ENCODE measurements at places on chromosomes 5 and 9. TPM values are rescaled to one million over a fixed set of nuclear protein-coding genes. Genes with fewer than 3 reads are reported as not detected.

- DNase-seq, result no peak
- H3K27me3 ChIP-seq, result peaks cover 9% of the 10 kb centered on the region
- H3K4me3 ChIP-seq, result no peak overlapping the region
- H3K4me1 ChIP-seq, result no peaks in the 10 kb centered on the region
- H3K27ac ChIP-seq, result no peak overlapping the region
Measured at GRCh38 chr9:116144038-116144437, 9.6 kb upstream of the PAPPA start.

- H3K27me3 ChIP-seq, result no peaks in the 10 kb centered on the region
- no peak for DNase-seq
- H3K36me3 ChIP-seq, result no peaks in the 10 kb centered on the region
- peaks cover 9% of the 10 kb centered on the region for H3K4me1 ChIP-seq
- H3K27ac ChIP-seq, result no peak overlapping the region
- H3K4me3 ChIP-seq, result no peak overlapping the region
Measured at GRCh38 chr9:96107436-96107835, 194.5 kb downstream of the HSD17B3 start.

DNA sequence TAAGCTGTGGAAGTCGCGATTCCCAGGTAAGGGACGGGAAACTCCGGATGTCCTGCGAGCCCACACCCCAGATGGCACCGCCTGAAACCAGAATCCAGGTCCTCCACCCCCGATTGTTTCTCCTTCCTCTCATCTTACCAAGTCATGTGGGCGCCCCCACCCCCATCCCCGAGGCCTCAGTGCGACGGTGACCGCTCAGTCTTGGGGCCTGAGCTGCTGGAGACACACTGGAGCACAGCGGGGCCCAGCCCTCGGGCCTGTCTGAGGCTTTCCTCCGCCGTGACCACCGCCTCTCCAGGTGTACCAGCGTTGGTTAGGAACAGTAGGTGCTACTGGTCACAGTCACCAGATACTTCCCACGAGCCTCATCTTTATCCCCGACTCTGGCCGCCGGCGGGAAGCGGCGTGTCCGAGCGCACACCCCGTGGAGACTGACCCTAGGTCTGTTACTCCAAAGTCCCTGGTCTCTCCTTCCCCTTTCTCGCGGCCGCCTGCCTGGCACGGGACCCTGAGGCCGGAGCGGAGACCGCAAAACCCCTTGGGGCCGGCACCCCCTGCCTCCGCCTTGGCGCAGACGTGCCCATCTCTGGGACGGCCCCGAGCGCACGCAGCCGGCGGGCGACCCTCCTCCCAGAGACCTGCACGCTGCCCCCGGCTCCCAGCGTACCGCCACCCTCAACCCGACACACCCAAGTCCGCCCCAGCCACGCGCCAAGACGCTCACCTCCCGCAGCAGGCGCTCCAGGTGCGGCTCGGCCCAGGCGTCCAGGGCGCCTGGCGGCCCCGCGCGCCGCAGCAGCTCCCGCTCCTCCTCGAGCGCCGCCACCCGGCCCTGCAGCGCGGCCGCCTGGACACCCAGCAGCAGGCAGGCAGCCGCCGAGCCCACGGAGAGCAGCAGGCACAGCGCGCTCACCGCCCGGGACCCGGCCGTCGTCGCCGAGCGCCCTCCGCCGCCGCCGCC, 733 bp downstream of the COL23A1 start:
- H3K27ac ChIP-seq, result peak overlapping the region; percentile 19
- H3K4me1 ChIP-seq, result peaks cover 49% of the 10 kb centered on the region
- H3K4me3 ChIP-seq, result peak overlapping the region; percentile 89
- H3K27me3 ChIP-seq, result peaks cover 43% of the 10 kb centered on the region
- DNase-seq, result peak; percentile 43
- peaks cover 15% of the 10 kb centered on the region for H3K36me3 ChIP-seq

DNA sequence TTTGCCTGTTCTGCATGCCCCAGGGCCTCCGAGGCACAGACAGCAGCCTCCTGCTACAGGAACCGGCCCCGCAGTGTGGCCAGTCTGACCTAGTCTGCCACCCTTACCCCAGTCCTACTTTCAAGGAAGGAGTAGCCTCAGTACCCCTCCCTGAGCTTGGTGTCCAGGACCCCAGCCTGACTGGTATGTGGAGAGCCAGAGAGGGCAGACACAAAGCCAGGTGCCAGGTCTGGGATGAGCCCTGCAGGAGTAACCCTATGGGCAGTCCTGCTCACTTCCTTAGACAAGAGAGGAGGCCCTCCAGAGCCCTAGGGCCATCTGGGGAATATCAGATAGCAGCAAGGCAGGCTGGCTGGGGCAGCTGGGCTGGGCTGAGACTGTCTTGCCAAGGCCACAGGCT, 67.8 kb downstream of the NRG2 start:
- no peak overlapping the region for H3K4me3 ChIP-seq
- peaks cover 32% of the 10 kb centered on the region for H3K27me3 ChIP-seq
- no peaks in the 10 kb centered on the region for H3K36me3 ChIP-seq

GRCh38 chr9:134775081-134775951, 105.3 kb upstream of the FCN2 start:
- H3K27me3 ChIP-seq, result no peaks in the 10 kb centered on the region
- H3K4me1 ChIP-seq, result no peaks in the 10 kb centered on the region
- H3K36me3 ChIP-seq, result no peaks in the 10 kb centered on the region
- DNase-seq, result no peak
- no peak overlapping the region for H3K27ac ChIP-seq

DNA sequence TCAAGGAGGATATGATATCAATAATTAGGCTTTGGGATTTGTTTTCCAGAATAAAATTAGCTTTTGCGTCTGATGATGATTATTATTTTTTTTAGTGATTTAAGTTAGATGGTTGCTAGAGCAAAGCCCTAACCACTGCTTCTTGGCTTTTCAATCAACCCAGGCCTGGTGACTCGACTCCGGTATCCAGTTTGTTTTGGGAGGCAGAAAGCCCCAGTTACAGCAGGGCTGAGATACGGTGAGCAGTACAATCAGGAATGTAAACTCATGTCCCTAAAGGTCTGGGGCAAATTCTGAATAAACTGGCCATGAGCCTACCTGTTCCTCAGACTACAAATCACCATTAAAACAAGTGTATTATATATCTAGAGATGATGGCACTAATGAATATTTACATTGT, 24.4 kb upstream of the CYFIP2 start:
- H3K4me1 ChIP-seq, result peaks cover 7% of the 10 kb centered on the region
- no peak for DNase-seq
- no peak overlapping the region for H3K27ac ChIP-seq
- H3K4me3 ChIP-seq, result no peak overlapping the region
- H3K27me3 ChIP-seq, result no peaks in the 10 kb centered on the region

DNA sequence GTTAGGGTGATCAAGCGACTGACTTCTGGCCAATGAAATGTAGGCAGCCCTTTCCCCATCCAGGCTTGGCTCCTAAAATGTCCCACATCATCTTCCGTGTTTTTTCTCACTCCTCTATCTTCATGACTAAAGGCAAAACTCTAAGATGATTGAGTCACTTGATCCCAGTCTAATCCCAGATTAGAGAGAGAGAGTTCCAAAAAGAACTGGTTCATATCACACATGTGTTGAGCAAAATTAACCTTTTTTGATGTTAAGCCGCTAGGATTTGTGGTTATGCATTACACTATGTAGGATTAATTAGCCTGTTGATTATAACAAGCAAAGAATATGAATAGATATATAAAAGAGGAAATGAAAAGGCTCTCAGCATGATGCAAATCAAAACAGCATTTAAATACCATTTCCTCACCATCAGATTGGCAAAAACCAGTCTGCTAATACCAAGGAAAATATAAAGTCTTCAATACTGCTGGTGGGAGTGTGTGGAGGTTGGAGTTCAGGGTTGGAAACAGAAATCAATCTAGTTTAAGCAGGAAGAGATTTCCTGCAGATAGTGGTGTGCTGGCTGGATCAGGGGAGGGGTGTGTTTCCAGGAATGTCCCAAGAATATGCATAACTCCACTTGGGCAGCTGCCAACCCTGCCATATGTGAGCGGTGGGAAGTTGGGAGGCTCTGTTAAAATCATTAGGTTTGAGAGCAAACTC, 187.6 kb upstream of the S1PR3 start:
- no peak overlapping the region for H3K27ac ChIP-seq
- H3K36me3 ChIP-seq, result no peaks in the 10 kb centered on the region
- H3K27me3 ChIP-seq, result peaks cover 15% of the 10 kb centered on the region
- no peak for DNase-seq

DNA sequence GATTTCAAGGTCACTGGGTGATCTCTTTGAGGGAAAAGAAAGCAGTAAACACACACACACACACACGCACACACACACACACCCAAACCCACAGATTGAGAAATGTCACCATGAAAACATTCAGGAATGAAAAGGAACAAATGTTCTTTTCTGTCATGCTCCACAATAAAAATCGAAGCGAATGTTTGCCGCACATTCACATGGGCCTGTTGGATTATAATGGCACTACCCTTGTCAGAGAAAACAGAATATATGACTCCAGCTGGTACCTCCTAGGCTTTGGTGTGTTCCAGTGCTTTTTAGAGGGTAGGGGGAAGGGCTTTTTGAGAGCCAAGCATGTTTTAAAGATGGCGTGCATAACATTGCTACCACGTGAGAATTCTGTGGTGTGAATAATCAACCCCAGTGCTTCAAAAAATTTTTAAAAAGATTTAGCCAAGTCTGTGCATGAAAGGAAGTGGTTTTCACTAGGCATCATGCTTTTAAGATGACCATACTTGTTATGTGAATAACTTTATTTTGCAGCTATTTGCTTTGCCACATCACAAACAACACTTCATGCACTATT, 120.8 kb upstream of the ZNF608 start:
- DNase-seq, result peak; percentile 16
- H3K27me3 ChIP-seq, result no peaks in the 10 kb centered on the region
- H3K4me3 ChIP-seq, result no peak overlapping the region
- no peaks in the 10 kb centered on the region for H3K36me3 ChIP-seq
- H3K27ac ChIP-seq, result peak overlapping the region; percentile 29

DNA sequence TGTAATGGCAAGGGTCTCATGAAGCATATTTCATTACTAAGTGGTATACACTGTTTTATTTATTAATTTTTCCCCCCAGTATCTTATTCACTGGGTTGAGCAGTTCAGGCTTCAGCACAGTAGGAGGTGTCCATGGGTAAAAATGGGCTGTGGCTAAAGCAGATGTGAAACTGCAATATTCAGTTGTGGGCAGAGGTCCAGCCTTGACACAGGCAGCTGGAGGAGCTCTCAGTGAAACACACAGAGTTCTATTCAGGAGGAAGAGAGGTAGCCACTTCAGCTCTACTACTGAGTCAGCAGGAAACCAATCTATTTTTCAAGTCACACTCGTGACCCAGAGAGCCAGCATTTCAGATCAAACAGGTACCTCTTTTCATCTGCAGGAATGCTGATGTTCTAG, 418.3 kb downstream of the CDH10 start:
- H3K36me3 ChIP-seq, result no peaks in the 10 kb centered on the region
- DNase-seq, result no peak
- H3K27me3 ChIP-seq, result no peaks in the 10 kb centered on the region
- H3K4me1 ChIP-seq, result no peaks in the 10 kb centered on the region

DNA sequence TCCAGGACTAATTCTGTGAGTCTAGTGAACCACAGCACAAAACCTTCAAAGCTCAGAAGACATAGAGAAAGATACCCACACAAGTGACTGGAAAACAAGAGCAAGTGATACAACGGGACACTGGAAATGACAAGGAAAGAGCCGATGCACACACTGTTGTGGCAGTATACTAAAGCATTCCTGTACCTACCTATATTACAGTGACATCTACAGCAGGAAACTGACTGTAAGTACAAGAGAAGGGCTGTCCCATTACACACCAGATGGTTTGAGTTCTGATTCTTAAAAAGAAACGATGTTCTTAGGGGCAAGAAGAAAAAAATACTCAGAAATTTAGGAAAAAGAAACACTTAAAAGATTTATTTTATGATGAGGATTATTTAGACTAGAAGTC, 18.5 kb downstream of the TMEM245 start:
- no peak overlapping the region for H3K4me3 ChIP-seq
- no peaks in the 10 kb centered on the region for H3K27me3 ChIP-seq
- DNase-seq, result no peak
- peaks cover 26% of the 10 kb centered on the region for H3K36me3 ChIP-seq

- no peaks in the 10 kb centered on the region for H3K36me3 ChIP-seq
- no peak overlapping the region for H3K4me3 ChIP-seq
- DNase-seq, result no peak
- H3K4me1 ChIP-seq, result peaks cover 9% of the 10 kb centered on the region
- no peak overlapping the region for H3K27ac ChIP-seq
- no peaks in the 10 kb centered on the region for H3K27me3 ChIP-seq
Measured at GRCh38 chr5:1121891-1122290, 10.0 kb upstream of the SLC12A7 start.

DNA sequence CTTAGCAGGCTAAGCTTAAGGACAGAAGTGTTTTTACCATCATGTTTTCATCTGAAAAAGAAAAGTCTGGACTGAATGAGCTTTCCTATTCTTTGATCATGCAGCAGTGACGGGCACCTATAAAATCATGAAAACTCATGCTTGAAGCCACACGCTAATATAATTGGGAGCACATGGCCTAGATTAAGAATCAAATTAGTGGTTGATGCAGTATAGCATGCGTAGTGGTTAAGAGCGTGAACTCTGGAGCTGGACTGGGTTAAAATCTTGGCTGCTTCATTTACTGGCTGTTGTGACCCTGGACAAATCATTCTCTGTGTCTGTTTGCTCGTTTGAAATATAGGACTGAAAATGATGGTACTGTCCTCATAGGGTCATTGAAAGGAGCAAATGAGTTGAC, 49.9 kb upstream of the IL13 start:
- H3K27me3 ChIP-seq, result no peaks in the 10 kb centered on the region
- no peak overlapping the region for H3K4me3 ChIP-seq
- DNase-seq, result no peak

GRCh38 chr5:160727296-160727997, 124.6 kb downstream of the ATP10B start:
- H3K36me3 ChIP-seq, result no peaks in the 10 kb centered on the region
- H3K27me3 ChIP-seq, result no peaks in the 10 kb centered on the region
- DNase-seq, result no peak

DNA sequence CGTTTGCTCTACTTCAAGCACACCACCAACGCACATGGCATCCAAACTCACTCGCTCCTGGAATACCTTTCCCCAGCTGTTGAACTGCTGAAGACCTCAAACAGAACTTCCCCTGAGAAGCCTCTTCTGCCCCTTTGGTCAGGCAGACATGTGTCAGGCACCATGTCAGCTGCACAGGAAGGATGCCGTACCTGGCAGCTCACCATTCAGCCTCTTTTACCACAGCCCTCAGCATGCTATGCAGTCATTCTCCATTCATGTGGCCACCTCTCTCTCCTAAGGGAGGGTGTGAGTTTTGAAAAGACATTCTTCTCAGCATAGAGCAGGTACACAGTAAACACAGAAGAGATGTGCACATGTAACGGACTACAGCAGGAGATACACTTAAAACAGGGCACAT, 14.2 kb downstream of the IL4 start:
- no peaks in the 10 kb centered on the region for H3K27me3 ChIP-seq
- no peak overlapping the region for H3K27ac ChIP-seq
- DNase-seq, result no peak
- H3K4me1 ChIP-seq, result no peaks in the 10 kb centered on the region
- H3K4me3 ChIP-seq, result no peak overlapping the region

The FBN2 gene
- total RNA-seq, result 58.3 TPM

The SPINK1 gene
- not detected for total RNA-seq

The CDC25C gene
- 22.5 TPM for total RNA-seq

The C9 gene
- not detected for total RNA-seq

The PPP2R2B gene
- 4.1 TPM for total RNA-seq

The GPR151 gene
- not detected for total RNA-seq

Data from neural crest cell (in vitro differentiated cells).